ENCODE measurements at places on chromosomes 6 and 20.

DNA sequence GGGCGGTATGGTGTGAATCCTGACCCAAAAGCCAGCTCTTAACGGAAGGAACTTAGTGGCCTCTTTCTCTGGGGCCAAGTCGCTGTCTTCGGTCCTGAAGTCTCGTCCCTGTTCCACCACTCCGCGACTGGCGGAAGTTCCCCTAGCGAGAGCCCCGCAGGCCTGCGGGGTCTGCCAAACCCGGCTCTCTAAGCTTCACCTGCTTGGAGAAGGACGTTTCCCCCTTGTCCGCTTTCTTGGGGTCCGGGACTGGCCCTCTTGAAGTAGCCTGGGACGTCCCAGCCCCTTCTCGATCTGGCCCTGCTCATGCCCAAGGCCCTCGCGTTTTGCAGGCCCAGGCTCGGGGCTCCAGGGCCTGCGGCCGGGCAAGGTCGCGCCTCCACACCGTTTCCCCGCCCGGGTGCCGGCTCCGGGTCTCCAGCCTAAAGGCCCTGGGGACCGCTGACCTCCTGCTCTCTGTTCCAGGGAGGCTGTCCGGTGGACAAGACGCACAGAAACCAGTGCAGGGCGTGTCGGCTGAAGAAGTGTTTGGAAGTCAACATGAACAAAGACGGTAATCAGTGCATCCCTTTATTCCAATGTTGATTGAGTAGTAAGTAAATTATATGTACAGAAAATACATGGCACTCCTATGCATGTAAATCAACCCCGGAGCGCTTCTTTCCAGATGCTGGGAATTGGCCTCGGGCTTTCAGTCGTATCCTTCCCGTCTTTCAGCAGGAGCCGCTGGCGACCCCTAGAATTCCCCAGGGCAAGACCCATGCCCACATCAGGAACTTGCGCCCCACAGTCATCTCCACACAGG, 8.8 kb downstream of the NR2E1 start:
- peak; percentile 43 for DNase-seq

DNA sequence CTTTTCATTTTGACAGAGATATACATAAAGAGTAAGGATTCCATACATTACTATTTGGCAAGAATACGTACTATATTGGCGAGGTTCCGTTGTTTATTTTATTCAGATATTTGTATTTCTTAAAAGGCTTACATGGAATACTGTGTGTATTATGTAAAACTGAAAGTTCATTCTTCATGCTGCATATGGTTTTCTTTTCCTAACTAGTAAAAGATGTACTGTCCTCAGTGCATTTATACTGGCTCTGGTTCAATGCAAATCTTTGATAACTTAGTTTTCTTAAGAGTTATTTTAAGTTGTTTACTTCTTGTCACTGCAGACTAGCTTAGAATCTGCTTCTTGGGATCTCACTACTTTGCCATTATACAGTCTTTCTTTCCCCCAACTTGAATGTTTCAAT, 42.0 kb downstream of the ADGRB3 start:
- no peak for DNase-seq

GRCh38 chr20:48262466-48262865, 477.2 kb upstream of the SULF2 start:
- DNase-seq = no peak

DNA sequence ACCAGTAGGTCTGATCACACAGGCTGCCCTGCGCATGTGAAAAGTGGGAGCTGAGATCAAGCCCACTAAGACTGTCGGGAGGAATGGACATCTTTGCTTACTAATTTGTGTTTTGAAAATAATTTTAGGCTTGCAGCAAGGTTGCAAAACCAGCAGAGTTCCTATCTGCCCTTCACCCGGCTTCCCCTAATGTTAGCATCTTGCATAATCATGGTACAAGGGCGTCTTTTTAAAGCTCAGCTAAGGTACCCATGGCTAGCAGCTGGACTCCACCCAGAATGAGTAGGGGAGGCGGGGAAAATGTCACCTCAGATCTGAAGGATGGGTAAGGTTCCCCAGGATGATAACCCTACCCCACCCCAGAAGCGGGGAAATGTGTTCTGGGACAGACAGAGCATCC, 25.3 kb upstream of the BMP7 start:
- DNase-seq = no peak

DNA sequence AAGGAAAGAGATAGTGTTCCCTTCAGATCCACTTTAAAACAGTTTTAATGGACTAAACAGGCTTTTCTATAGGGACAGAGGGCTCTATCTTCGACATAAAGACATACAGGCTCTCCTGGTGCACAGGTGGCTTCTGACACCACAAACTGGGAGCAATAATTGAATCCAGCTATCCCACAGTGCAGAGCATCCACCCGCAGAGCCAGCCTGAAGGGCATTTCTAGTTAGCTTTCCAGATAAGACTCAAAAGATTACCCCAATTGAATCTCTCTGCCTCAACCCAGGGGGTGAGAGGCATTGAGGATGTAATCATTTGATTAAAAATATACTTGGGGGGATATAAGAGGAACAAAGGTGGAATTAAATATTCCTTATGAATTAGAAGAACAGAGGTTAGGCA, 64.8 kb upstream of the BEND3 start:
- DNase-seq = no peak

GRCh38 chr20:50283922-50284810, 93.5 kb downstream of the CEBPB start:
- DNase-seq = peak; percentile 78

GRCh38 chr6:142276256-142276655, 25.6 kb upstream of the ADGRG6 start:
- DNase-seq = no peak

DNA sequence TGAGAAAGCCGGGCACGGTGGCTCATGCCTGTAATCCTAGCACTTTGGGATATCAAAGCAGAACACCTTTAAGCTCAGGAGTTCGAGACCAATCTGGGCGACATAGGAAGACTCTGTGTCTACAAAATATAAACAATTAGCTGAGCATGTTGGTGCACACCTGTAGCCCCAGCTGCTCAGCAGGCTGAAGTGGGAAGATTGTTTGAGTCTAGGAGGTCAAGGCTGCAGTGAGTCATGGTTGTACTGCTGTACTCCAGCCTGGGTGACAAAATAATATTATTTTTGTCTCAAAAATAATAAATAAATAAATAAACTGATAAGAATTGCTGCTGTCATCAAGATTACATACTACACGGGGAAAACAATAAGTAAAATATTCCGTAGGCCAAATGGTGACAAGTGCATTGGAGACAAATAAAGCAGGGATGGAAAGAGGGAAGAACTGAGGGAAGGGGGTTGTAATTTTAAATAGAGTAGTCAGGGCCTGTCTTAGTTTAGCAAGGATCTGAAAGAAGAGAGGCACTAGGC, 14.0 kb upstream of the TOP1 start:
- no peak for DNase-seq

DNA sequence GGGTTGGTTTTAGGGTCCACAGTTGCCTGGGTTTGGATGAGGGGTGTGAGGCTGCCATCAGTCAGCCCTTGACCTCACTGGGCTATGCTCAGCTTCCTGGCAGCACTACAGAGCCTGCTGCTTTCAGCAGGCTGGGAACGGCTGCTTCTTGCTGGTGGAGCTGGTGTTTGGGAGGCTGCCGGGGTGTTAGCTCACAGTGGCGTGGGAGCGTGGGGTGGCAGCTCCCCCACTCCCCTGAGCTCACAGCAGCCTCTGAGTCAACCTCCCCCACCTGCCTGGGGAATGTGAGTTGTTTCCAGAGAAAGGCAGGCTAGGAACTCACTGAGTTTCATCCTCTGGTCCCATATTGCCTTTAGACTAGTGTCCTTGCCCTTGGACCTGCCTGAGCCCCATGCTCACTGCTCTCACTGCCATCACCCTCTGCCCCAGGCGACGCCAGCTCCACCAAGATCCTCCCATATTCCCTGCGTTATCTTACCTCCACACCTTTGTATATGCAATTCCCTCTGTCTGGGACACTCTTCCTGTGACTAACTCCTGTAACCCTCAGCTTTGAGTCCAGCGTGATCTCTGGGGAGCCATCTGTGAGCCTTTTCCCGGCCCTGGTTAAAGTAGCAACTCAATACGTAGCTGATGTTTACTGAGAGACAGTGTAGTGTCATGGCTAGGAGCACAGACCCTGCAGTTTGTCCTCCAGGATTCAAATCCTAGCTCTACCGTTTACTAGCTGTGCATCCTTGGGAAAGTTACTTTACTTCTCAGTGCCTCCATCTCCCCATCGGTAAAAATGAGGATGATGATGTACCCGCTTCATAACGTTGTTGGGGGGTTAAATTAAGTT, 34.8 kb downstream of the PPP1R16B start:
- DNase-seq = peak; percentile 68

DNA sequence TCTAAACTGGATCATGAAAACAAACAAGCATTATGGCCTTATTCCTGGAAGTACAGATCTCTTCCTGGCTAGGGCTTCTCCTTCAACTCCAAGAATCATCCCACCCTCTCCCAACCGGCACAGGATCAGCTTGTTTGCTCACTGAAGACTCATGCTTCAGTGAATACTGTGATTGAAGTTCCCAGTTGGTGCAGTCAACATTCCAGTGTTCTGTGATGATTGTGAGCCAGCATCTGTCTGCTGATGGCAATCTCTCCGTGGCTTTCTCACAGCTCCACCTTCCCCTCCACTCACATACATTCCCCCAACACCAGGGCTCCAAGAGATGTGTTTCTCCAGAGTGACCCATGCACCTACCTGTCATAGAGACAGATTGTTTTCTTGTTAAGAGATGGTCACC, 421.3 kb upstream of the BTBD3 start:
- DNase-seq = no peak

GRCh38 chr6:142026471-142026870, 106.3 kb upstream of the GJE1 start:
- no peak for DNase-seq

GRCh38 chr6:290111-290922, 2.0 kb upstream of the DUSP22 start:
- DNase-seq = no peak

Measured in activated CD4-positive, alpha-beta memory T cell treated with anti-CD3 and anti-CD28 coated beads for 36 hours (primary cell).